ENCODE measurements at places on chromosomes 11 and 22. TPM values are rescaled to one million over a fixed set of nuclear protein-coding genes. Genes with fewer than 3 reads are reported as not detected.

- DNase-seq = no peak
These were observed 10.6 kb downstream of the ACAT1 start for GRCh38 chr11:108131993-108132392.

GRCh38 chr11:115258216-115258615, 246.0 kb downstream of the CADM1 start:
- no peak for DNase-seq

DNA sequence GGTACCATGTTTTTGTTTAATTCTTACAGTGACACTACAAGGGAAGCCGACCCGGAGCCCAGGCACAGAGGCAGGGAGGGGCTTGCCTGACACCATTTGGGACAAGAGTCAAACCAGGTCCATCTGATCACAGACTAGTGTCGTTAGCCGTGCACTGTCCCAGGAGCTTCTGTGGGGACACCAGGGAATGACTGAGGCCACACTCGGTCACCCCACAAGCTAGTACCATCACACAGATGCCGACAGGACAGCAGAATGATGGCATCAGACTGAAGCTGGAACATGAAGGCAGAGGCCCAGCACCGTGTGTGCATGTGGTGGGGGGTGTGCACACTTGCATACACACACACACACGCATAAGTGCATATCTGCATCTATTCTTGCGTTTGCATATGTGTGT, 61.5 kb upstream of the NECTIN1 start:
- DNase-seq = no peak

Gene VWA5A
- 24.6 TPM for polyA plus RNA-seq

Gene YPEL4
- polyA plus RNA-seq = 2.6 TPM

DNA sequence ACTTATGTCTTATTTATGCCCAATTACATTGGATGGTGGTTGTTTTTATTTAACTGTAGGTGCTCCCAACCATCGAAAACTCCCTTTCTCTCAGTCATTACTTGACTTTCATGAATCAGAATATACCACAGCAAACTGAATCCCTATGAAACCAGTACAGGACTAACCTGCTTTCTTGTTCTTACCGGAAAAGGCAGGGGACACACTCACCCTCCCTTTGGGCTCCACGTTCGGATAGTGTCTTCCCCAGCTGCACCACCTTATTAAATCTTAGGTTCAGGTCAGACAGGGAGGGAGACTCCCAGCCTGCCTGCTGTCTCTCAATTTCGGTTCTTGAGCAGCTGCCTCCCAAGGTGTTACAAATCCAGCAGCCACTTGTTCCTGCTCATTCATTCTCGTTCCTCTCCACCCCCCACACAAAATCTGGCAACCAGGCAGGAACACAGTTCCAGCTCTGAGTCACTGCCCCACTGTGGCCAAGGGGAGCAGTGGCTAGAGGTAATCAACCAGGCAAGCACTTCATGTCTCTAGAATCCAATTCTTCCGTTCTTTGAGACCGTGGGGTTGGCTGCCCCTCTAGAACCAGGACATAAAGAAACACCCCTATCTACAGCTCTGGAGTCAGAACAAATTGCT, 133.0 kb downstream of the PLEKHA7 start:
- DNase-seq = no peak

Gene GGT1
- polyA plus RNA-seq = 147 TPM

- no peak for DNase-seq
These were observed 3.3 kb downstream of the FXYD6 start for GRCh38 chr11:117872975-117873827.

Gene ARHGEF17
- 61.4 TPM for polyA plus RNA-seq

Gene B4GALNT4
- polyA plus RNA-seq = 24.0 TPM

GRCh38 chr11:112320668-112321067, 60.0 kb upstream of the PLET1 start:
- DNase-seq = peak; percentile 63

Gene MMP11
- 12.7 TPM for polyA plus RNA-seq

DNA sequence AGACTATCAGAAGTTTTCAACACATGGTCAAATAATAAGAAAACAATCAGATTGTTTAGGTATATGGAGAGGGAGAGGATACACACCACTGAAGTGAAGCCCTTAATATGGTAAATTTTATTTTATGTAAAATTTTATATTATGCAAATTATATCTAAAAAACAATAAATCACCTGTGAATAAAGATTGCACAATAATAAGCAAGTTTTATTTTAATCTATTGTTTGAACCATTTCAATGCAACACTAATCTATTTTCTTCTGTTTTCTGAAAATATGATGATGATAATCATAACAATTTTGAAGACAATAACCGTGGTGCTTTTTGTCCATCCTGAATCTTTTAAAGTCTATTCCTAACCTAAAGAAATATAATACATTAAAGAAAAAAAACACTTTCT, 1473.5 kb upstream of the TENM4 start:
- no peak for DNase-seq

DNA sequence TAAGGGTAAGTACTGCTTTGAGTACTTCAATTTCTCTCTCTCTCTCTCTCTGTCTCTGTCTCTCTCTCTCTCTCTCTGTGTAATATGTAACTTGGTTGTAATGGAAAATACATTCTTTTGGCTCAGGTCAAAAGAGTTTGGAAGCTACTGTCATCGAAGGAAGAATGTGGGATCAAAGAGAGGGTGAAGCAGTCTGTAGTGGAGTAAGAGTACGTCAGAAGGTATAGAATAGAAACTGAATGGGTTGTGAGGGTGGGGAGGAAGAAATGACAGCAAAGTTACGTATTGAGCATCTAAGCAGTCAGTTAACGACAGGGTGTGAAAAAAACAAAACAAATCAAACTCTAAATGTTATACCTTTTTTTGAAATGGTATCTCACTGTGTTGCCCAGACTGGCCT, 10.0 kb downstream of the NCAM1 start:
- DNase-seq = no peak

GRCh38 chr11:76792505-76793264, 9.5 kb downstream of the TSKU start:
- no peak for DNase-seq

Gene FGF4
- polyA plus RNA-seq = 0.03 TPM

Gene CASP12
- 0.49 TPM for polyA plus RNA-seq

DNA sequence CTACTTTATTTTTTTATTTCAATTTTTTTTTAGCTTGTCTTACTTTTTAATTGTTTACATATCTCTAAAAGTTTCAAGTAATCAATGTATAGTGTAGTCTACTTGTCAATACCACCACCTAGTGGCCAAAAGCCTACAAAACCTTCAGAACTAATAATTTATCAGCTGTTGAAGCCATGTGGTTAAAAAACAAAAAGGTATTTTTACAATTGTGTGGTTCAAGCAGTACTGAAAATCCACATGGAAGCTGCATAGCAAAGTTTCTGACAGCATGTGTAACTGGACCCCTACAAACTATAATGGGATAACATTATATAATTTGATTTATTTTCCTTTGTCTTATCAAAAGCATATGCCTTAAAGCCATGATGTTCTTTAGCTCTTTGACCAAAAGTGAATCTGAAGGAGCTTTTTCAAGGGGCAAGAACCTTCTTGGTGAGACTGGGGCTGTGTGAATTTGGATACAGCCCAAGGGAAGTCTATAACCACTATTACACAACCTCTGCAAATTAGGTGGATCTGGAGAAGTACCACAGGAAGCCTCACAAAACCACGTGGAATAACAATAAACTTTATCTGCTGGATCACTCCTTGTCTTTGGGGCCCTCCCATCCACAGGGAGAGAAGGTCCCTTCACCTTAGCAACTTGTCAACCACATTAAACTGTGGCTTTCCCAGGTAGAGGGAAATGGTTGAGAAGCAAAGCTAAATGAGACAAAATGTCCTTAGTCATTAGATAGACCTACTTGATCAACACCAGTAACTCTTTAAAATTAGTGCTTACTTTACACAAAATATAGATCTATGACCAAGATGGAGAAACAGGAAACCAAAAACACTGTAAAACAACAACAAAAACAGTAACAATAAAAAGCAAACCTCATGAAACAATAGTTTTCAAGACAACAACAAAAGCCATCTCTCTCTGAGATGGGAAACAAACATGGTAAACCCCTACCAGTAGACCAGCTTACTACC, 9.9 kb downstream of the NARS2 start:
- DNase-seq = peak; percentile 36

Gene GPR83
- polyA plus RNA-seq = 1.2 TPM

DNA sequence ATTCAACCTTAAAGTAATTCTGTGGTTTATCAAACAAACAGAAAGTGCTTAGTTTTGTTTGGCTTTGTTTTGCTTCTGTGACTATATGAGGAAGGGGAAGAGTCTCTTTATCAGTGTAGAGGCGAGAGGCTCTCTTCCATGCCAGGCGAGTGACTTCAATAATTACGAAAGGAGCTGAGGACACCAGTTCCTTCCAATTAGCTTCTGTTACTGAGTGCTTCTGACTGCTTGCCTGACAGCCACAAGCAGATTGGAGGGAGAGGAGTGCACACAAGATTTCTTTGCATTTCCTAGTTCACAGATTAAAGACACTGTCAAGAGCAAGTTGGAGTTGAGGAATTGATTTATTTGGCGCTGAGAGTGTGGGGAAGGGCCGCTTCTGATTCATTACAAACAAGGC, 1484.5 kb upstream of the TENM4 start:
- DNase-seq = no peak

DNA sequence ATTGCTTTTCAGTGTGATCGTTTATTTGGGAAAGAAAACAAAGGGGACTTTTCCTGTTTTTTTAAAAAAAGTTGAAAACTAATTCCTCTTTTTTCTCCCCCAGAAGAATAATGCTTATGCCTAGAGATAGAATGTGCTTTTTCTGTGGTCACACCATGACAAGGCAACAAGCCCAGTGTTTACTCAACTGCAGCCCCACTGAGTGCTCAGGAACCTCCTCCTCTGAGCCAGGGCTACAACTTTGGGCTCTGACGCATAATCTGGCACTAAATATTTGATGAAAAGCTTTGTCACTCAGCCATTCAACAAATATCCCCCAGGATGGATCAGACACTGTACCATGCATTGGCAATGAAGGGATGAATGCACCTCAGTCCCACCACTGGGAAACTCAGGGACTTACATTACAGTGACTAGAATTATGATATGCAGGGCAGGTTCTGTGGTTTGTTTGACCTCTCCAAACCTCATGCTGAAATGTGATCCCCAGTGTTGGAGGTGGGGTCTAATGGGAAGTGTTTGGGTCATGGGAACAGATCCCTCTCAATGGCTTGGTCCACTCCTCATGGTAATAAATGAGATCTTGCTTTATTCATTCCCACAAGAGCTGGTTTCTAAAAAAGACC, 155.9 kb downstream of the CCDC34 start:
- no peak for DNase-seq

DNA sequence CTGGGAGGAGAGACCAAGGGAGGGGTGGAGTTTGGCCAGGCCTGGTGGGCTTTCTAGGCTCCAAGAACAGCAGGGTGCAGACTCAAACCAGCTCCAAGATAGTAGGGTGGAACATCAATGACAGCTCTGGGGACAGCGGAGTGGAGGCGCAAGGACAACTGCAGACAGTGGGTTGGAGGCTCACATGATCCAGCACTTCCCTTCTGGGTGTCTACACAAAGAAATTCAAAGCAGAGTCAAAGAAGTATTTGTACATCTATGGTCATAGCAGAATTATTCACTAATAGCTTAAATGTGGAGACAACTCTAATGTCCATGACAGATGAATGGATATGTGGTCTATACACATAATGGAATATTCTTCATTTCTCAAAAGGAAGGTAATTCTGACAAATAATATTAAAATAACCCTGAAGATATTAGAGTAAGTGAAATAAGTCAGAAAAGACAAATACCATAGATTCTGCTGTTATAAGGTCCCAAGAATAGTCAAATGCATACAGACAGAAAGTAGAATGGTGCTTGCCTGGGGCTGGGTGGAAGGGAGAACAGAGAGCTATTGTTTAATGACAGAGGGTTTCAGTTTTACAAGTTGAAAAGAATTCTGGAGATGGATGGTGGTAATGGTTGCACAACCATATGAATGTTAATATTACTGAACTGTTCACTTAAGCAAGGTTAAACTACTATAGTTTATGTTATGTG, 5.5 kb upstream of the GAB4 start:
- no peak for DNase-seq

Gene OR4C11
- not detected for polyA plus RNA-seq

GRCh38 chr11:124867700-124868099, 2.5 kb downstream of the ROBO3 start:
- DNase-seq = no peak

Gene RAD9A
- 22.1 TPM for polyA plus RNA-seq

GRCh38 chr11:6307876-6308275, 12.4 kb downstream of the CAVIN3 start:
- DNase-seq = no peak

GRCh38 chr11:37394236-37394870, 796.3 kb upstream of the RAG2 start:
- DNase-seq = no peak

Gene TBX10
- polyA plus RNA-seq = 4.9 TPM

DNA sequence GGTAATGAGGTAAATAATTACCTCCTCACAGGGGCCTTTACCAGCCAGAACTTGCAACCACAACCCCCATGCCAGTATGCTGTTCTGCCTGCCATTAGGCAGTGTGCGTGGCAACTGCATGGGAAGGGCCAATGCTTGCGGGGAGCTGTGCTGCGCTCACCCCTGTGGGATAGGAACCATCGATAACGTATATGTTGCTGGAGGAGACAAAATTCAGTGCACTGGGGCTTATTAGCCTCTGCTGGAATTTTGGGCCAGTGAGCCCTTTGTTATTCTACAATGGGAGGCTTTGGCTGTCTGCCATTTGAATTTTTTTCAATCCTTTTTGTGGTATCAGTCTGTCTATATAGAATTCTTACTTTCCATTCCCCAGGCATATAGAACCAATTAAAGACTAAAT, 47.3 kb downstream of the PPP2R1B start:
- no peak for DNase-seq

Gene PHF5A
- 39.5 TPM for polyA plus RNA-seq

All from large intestine (tissue), 12 donors.